Activated CD4-positive, alpha-beta T cell treated with anti-CD3 and anti-CD28 coated beads, Interleukin-2, amount 10 ng/mL, durations not matched to agents 24 days and 14 days (primary cell): ENCODE measurements at places on chromosomes 13 and 19. TPM values are rescaled to one million over a fixed set of nuclear protein-coding genes. Genes with fewer than 3 reads are reported as not detected.

DNA sequence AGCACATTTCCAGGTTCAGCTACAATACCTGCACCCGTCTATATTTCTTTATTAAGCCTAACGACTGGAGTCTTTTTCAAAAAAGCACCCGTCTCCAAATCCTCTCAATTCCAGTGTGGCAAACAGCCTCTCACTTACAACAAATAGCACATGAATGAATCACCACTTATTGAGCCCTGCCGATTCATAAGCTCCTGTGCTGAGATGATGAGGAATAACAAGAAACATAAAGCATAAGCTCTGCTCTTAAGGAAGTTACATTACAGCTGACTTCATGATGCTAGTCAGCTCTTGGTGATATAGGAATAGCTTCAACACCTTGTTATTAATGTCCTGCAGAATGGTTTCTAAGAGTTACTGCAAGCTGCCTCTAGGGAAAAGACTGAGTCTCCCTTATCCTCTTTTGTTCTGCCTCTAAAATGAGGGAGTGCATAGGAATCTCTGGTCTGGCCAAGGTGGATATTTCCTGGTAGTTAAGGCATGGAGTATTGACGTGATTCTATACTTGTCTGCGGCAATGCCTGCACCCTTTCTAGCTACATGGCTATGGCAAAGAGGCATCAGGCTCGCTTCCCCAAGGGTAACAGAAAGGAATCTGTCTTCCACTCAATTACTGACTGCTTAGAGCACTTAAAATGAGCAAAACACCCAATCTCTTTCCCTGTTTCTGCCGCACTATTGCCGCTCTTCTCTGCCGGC lies 195.7 kb downstream of the KLF12 start:
- H3K4me1 ChIP-seq: peaks cover 29% of the 10 kb centered on the region
- no peak for DNase-seq
- no peak overlapping the region for H3K27ac ChIP-seq
- no peaks in the 10 kb centered on the region for H3K27me3 ChIP-seq
- H3K36me3 ChIP-seq: peaks cover 27% of the 10 kb centered on the region

DNA sequence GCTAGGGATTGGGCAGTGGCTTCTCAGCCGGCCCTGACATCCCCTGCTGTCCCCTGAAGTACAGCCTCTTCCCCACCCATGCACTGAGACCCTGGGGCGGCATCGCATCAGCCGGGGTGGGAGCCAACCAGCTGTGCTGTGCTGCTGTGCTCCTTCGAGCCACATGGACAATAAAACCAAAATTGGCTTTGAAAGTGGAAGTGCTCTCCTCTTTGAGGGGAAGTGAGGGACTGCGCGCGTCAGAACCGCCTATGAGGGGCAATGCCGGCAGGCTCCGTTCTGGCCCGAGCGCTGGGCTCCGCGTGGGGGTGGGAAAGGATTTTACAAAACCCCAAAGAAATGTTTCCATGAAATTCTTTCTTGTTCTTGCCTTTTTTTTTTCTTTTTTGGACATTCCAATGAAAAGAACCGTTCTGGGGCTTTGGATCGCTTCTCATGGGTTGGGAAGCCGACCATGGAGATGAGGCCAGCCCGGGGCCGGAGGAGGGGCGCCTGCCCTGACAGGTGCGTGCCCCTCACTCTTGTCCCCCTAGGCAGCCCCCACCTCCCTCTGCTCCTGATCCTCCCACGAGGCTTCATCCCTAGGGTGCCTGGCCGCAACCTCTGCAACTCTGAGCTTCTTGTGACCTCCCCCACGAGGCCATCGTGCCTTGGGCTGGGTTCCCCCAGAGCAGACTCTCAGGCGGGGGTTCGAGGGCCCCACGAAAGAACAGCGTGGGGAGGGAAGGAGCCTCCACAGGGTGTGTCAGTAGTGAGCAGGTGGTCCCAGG lies 22.6 kb downstream of the KLHL26 start:
- H3K4me1 ChIP-seq: peaks cover 8% of the 10 kb centered on the region
- H3K4me3 ChIP-seq: no peak overlapping the region
- H3K36me3 ChIP-seq: no peaks in the 10 kb centered on the region
- DNase-seq: no peak
- H3K27me3 ChIP-seq: no peaks in the 10 kb centered on the region

DNA sequence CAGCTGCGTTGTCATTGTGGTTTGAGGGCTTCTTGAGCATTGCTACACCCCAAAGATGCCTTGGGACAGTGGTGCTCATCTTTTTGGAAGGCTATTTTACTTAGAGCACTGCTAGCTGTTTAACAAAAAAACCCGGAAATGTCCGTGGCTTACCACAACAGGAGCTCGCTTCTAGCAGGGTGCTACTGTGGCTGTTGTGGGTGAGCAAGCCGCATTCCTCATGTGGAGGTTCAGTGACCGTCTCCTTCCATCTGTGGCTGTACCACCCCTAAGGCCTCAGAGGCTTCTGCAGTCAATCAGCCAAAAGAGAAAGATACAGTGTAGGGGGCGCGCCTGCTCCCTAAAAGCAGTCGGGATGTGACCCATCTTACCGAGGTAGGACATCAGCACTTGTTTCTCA lies 1004.2 kb downstream of the UQCRFS1 start:
- H3K27me3 ChIP-seq: no peaks in the 10 kb centered on the region
- no peak overlapping the region for H3K4me3 ChIP-seq
- DNase-seq: no peak
- H3K36me3 ChIP-seq: no peaks in the 10 kb centered on the region
- no peak overlapping the region for H3K27ac ChIP-seq

GRCh38 chr19:41876847-41877832 lies at the start of gene CD79A:
TSS of gene CD79A (plus strand) at chr19:41877279. CDS start at chr19:41877305, 26 bp downstream.
- H3K36me3 ChIP-seq: peaks cover 9% of the 10 kb centered on the region
- H3K4me1 ChIP-seq: peaks cover 50% of the 10 kb centered on the region
- peak within 1 kb of the TSS; percentile 80 for H3K27ac ChIP-seq
- H3K27me3 ChIP-seq: no peaks in the 10 kb centered on the region
- DNase-seq: no peak
- peak within 1 kb of the TSS; percentile 37 for H3K4me3 ChIP-seq

GRCh38 chr13:60335531-60335930 lies 61.5 kb upstream of the TDRD3 start:
- no peaks in the 10 kb centered on the region for H3K4me1 ChIP-seq
- H3K27me3 ChIP-seq: peaks cover 16% of the 10 kb centered on the region
- no peak overlapping the region for H3K4me3 ChIP-seq
- no peak overlapping the region for H3K27ac ChIP-seq
- DNase-seq: no peak
- H3K36me3 ChIP-seq: no peaks in the 10 kb centered on the region

DNA sequence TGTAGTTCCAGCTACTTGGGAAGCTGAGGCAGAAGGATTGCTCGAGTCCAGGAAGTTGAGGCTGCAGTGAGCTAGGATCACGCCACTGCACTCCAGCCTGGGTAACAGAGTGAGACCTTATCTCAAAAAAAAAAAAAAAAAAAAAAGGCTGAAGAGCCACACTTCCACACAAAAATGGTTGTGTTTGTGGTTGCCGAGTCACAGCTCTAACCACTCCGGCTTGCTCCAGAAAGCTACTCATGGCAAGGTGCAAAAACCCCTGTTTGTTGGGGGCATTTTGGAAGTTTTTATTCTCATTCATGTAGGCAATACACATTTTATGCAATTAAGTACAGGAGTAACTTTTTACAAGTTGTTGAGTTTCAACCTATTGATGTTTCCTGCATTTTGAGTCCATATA lies 93.5 kb downstream of the INSR start:
- H3K4me1 ChIP-seq: peaks cover 19% of the 10 kb centered on the region
- no peak for DNase-seq
- H3K4me3 ChIP-seq: no peak overlapping the region
- H3K27ac ChIP-seq: no peak overlapping the region
- no peaks in the 10 kb centered on the region for H3K36me3 ChIP-seq

GRCh38 chr19:38013913-38014580 lies 107.0 kb downstream of the SIPA1L3 start:
- no peak overlapping the region for H3K27ac ChIP-seq
- H3K4me3 ChIP-seq: no peak overlapping the region
- no peak for DNase-seq
- H3K4me1 ChIP-seq: peaks cover 2% of the 10 kb centered on the region

DNA sequence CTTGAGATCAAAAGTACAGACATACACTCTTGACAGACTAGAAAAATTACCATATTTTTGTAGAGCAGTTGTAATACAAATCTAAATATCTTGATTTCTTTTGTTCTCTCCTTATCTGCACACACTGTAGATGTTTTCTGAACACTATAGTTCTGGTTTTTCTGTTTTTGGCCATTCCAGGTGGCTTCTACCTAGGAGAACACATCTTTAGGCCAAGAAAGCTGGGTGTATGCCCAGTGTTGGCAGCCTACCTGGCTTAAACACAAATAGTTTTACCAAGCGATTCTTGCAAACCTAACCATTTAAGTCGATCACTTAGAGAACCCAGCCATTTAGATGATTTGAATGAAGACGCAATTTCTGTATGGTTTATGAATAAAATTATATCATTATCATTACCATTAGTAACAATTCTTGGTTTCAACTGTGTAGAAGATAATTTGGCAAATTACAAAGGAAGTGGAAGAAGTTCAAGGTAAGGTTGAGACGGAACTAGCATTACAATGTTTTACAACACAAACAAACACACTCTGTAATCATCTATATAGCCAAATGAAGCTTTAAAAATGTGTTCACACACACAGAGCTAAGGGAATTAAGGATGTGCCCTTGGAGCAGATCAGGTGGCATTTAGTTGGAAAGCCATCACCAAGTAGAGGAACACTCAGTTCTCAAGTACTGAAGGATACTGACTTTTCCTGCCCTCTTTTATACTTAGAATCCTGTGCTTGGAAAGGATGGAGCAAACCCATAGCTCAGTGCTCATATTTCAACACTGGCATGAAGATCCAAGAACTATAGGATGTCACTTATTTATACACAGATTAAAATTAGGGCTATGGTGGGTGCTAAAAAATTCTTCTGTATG lies 36.2 kb downstream of the ERCC5 start:
- no peaks in the 10 kb centered on the region for H3K27me3 ChIP-seq
- no peak overlapping the region for H3K4me3 ChIP-seq
- H3K36me3 ChIP-seq: peaks cover under 1% of the 10 kb centered on the region

- peaks cover 35% of the 10 kb centered on the region for H3K4me1 ChIP-seq
- H3K27ac ChIP-seq: no peak overlapping the region
- no peak for DNase-seq
- H3K36me3 ChIP-seq: peaks cover 1% of the 10 kb centered on the region
- no peaks in the 10 kb centered on the region for H3K27me3 ChIP-seq
Observed at GRCh38 chr19:4082172-4082571, 15.5 kb upstream of the ZBTB7A start.

DNA sequence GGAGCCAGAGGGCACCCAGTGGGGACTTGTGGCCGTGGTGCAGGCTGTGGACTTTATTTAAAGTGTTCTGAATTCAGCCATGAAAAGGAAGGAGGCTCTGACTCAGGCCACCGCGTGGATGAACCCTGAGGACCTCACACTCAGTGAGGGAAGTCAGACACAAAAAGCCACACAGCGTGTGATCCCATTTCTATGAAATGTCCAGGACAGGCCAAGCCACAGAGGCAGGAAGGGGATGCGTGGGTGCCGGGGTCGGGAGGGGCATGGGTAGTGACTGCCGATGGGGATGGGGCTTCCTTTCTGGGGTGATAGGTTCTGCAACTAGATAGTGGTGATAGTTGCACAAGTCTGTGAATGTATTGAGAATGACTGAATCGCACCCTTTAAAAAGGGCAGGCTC lies 8.7 kb upstream of the ZBTB7A start:
- H3K4me3 ChIP-seq: peak overlapping the region; percentile 48
- H3K27me3 ChIP-seq: no peaks in the 10 kb centered on the region
- H3K36me3 ChIP-seq: no peaks in the 10 kb centered on the region
- DNase-seq: peak; percentile 76
- peak overlapping the region; percentile 86 for H3K27ac ChIP-seq

DNA sequence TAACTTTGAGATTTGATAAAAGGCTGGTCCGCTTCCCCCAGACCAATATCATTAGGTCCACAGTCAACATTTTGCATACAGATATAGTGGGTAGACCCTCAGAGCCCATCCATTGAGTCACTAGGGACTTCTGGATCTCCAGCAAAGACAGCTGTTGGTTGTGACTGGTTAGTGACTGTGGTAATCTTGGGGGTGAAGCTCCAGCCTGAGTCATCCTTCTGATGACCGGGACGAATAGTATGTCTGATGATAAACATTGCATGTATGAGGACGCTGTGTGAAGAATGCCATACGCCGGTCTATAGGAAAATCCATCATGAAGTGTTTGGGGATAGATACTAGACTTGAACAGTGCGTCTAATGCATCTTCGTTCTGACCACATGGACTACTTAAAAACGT lies 307.0 kb downstream of the UQCRFS1 start:
- H3K4me1 ChIP-seq: no peaks in the 10 kb centered on the region
- H3K36me3 ChIP-seq: no peaks in the 10 kb centered on the region
- no peaks in the 10 kb centered on the region for H3K27me3 ChIP-seq
- H3K27ac ChIP-seq: no peak overlapping the region

DNA sequence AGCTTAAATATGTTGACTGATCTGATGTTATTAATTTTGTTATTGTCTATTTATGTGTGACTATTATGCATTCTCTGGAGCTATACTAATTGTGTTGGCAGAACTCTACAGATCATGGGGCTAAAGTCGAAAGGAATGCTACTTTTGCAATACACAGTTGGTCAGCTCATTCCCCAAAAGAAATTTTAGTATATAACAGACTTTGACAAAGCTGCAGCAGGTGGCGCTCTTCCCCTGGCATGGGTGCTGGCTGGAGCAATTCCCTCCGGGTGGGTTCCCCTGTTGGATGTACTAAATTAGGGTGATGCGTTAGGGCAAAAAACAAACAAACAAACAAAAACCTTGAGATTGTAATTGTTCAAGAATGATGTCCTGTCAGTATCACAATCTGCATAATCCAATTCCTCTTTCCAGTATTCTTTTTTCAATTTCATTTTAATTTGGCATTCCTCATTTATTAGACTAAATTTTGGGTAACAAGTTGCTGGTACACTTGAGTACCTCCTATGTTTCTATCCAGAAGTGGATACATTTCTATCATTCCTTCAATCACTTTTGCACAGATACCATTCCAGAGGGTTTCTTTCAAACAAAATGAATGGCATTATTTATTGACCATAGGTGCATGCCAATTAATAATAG lies 322.8 kb upstream of the EDNRB start:
- H3K4me1 ChIP-seq: no peaks in the 10 kb centered on the region
- no peak overlapping the region for H3K27ac ChIP-seq
- H3K27me3 ChIP-seq: peaks cover 2% of the 10 kb centered on the region
- no peaks in the 10 kb centered on the region for H3K36me3 ChIP-seq
- DNase-seq: peak; percentile 58
- H3K4me3 ChIP-seq: no peak overlapping the region

DNA sequence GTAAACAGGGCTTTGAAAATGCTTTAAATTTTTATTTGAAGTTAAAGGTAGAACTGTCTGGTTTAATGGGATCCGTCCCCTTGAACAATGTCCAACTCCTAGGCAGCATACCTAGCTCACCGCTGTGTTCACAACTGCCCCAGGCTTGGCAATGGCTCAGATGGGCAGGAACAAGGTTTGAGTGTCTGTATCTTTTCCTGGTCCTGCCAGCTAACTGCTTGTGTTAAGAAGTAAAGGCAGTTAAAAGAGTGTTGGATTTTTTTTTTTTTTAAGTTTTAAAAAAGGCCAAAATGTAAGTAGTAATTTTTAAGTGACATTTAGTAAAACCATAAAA lies 66.7 kb upstream of the FNDC3A start:
- H3K4me1 ChIP-seq: peaks cover 4% of the 10 kb centered on the region
- H3K36me3 ChIP-seq: no peaks in the 10 kb centered on the region

GRCh38 chr13:50529154-50529882 lies 314.2 kb downstream of the DLEU7 start:
- peaks cover 34% of the 10 kb centered on the region for H3K4me1 ChIP-seq
- peaks cover 21% of the 10 kb centered on the region for H3K27me3 ChIP-seq
- no peaks in the 10 kb centered on the region for H3K36me3 ChIP-seq
- H3K4me3 ChIP-seq: peak overlapping the region; percentile 8
- peak; percentile 70 for DNase-seq

Gene IGFL1
- total RNA-seq: not detected in 2 replicates

Gene BEST2
- not detected in 2 replicates for total RNA-seq

Gene MYPOP
- total RNA-seq: 5.5 and 5.9 TPM in 2 replicates

Gene TMEM59L
- total RNA-seq: not detected in 2 replicates

Gene BRME1
- 16.2 and 18.6 TPM in 2 replicates for total RNA-seq
